Osteoblast (primary cell): ENCODE measurements at places on chromosomes 1 and 21. TPM values are rescaled to one million over a fixed set of nuclear protein-coding genes. Genes with fewer than 3 reads are reported as not detected.

F13B gene
- total RNA-seq = under 0.01 TPM in 1 of 2 replicates, not detected in the other

RAB42 gene
- total RNA-seq = 5.0 and 5.1 TPM in 2 replicates

COL11A1 gene
- total RNA-seq = 158 and 185 TPM in 2 replicates

- DNase-seq = no peak
Measured at GRCh38 chr1:97461782-97462181, 459.1 kb downstream of the DPYD start.

- DNase-seq = peak; percentile 85
Measured at GRCh38 chr1:160954158-160955104, at the start of gene ITLN2. TSS of gene ITLN2 (minus strand) at chr1:160954809. CDS start at chr1:160954741, 68 bp downstream.

- DNase-seq = no peak
Measured at GRCh38 chr1:187848321-187848720, 1019.6 kb downstream of the PLA2G4A start.

DNA sequence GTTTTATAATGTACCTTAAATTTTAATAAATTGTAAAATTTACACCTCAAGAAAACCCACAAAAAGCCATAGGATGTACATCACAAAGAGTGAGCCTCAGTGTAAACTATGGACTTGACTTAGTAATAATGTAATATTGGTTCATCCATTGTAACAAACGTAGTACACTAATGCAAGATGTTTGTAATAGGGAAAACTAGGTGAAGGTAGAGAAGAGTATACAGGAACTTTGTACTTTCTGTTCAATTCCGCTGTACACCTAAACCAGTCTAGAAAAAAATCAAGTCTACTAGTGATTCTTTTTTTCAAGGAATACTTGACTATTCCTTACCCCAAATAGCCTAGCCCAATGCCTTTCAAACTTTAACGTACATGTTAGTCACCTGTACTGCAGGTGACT lies 222.3 kb upstream of the FGGY start:
- no peak for DNase-seq

GRCh38 chr1:176926330-176927086 lies 238.0 kb downstream of the ASTN1 start:
- DNase-seq = no peak

GRCh38 chr1:20936621-20937020 lies 149.5 kb upstream of the HP1BP3 start:
- DNase-seq = no peak
